Muscle of arm (tissue), 14 donors: ENCODE measurements at places on chromosomes 2 and 18. TPM values are rescaled to one million over a fixed set of nuclear protein-coding genes. Genes with fewer than 3 reads are reported as not detected.

NPPC gene
- polyA plus RNA-seq = not detected

DNA sequence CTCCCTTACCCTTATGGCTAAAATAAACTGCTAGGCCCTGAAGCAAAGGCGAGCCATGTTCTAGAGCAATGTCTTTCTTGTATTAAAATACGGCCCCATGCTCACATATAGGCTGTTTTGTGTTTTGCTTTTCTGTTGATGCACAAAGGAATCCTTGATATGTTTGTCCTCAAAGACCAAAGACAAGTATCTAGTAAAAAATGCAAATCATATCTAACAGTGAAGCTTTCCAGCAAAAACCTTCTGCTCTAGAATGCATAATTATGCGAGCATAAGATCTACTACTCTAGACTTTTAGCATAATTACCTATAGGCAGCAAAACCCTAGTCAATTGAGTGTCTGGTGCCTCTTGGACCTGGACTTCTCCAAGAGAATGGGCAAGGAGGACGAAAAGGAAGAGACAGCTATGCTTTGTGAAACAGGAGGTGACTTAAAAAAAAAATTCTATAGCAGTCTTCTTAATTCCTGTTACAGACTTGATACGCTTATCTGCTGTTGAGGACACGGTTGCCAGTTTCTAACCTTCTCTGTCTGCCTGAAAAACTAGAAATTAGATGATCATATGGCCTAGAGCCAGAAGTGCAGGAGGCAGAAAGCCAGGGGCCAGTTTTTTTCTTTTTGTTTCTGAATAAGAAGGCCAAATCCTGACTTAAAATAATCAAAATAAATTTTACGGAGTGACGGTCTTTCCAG is 1.5 kb upstream of the AMMECR1L start:
- DNase-seq = peak; percentile 4

DNA sequence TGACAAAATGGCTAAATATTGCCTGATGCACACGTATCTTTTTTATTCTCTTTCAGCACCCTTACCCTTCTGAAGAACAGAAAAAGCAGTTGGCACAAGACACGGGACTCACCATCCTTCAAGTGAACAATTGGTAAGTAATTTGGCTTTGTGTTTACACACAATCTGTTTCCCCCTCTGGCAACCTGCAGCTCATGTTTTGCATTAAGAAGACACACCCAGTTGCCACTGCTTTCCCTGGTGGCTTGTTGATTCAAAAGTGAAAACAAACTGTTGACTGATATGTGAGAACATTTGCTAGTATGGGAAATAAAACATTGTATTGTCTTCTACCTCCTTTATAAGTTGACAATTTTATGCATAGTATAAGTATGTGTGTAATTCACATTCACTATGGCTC is 113.0 kb downstream of the MEIS1 start:
- DNase-seq = no peak

DNA sequence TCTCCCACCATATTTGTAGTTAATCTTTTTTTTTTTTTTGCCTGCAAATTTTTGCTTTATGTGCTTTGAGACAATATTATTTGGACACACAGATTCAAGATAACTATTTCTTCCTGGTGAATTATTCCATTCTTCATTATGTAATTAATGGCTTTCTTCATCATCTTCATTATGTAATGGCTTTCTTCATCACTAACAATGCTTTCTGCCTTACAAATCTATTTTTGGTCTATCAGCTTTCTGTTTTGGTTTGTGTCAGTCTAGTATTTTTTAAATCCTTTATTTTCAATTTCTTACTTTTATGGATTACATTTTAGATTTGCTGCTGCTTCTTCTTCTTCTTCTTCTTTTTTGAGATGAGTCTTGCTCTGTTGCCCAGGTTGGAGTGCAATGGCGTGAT is 60.5 kb downstream of the MSH6 start:
- no peak for DNase-seq

POTEE gene
- polyA plus RNA-seq = not detected

MAPRE3 gene
- 26.0 TPM for polyA plus RNA-seq

DNA sequence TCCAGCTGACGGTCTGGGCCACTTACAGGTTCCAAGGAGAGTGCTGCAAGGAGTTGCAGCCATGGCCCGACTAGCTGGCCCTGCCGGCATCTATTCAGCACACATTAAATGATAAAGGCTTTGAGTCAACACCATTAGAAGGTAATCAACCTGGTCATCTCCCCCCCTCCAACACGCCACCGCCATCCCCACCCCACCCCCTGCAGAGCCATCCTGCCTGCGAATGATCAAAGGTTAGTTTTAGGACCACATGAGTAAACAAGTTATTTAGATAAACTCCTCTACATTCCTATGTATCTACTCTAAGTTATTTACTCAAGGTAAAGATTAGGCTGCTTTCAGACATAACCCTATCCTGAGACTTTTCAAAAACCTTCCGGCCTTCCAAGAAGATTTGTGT is 349.3 kb upstream of the SLC39A10 start:
- no peak for DNase-seq

CTIF gene
- 42.8 TPM for polyA plus RNA-seq

- no peak for DNase-seq
These were observed 162.7 kb downstream of the KLHL29 start for GRCh38 chr2:23547725-23548124.

DNA sequence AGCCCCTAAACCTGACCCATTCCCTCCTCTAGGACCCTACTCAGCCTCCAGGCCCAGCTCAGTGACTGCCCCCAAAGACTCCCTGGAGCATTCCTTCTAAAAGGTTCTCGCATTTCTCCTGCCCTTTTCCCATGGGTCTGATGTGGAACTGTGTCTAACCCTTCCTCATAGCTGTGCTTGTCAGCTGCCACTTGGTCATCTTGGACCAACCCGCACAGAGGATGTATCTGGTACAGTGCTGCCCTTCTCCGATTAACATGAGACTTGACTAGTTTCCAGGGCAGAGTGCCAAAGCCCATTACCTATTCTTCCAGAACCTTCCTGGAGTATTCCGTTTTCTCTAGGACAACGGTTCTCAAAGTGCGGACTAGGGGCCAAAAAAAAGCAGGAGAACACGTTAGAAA is 518 bp upstream of the NFU1 start:
- DNase-seq = no peak

DNA sequence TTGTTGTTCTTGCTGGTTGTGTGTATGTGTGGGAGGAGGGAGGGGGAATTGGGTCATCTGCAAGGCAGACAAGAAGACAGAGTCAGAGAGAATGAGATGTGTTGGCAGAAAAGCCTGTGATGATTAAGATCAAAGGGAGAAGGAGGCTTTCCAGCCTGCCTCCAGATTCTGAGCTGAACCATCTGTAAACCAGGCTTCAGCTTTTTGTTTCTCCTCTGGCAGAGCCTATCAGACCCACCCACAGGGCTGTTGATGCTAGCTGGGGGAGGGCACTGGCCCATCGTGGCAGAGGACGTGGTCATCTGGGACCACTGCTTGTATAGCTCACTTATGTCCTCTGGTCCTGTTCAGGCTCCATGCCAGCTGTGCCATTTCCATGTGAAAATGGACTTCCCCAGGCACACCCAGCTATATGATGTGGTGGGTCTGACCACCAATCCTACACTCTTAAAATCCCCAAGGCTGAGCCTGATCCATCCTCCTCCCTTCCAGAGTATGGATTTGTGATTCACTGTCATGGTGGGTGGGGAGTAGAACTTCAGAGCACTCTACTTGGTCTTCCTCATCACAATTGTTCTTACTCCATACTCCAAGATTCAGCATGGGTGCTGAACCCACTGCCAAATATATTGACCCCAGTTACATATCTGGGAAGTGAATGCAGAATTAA is 27.8 kb upstream of the COL6A3 start:
- no peak for DNase-seq

- DNase-seq = no peak
These were observed 23.3 kb downstream of the CACNB4 start for GRCh38 chr2:152075461-152076050.

DNA sequence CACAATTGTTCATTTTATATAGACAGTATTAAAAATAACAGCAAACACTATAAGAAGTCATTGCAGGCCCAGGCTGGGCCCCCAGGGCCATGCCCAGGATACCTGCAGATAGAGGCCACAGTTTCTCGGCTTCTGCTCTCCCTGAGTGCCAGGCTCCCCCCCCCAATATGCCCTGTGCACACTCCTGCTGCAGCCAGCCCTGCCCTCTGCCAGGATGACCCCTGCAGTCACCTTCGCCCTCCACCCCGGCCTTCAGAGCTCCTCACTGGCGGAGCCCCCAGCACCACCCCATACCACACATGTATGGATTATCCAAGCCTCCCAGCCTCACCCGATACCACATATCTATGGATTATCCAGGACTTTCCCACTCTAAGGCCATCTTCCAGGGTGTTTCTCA is 104.5 kb downstream of the TPO start:
- no peak for DNase-seq

DNA sequence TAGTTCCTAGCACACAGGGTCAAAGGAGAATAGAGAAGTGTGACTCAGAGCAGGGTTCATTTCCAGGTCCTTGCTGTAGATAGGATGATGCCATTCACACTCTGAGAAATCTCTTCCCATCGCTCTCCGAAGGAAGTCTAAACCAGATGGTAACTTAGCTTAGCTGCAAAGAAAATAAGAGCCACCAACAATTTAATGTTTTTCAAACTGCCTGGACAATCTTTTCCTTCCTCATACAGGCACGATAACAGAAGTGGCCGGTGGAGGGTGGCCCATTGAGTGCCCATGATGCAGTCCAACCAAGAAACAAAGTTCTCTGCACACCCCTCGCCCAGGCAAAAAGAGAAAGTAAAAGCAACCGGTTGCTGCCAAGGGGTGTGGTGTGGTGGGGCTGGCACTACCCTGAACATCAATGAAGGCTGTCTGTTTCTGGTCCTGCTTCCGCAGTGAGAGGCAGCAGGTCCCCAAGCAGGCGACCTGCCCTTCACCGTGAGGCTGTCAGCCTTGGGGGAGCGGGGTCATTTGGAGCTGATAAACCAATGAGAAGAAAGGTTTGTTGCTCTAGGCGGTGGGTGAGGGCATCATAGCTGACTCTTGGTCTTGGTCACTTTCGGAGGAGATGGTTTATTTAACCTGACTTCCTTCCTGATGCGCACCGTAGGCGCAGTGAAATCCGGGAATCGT is 105.6 kb upstream of the CD302 start:
- no peak for DNase-seq

CAVIN2 gene
- 42.5 TPM for polyA plus RNA-seq
